Effector memory CD8-positive, alpha-beta T cell (primary cell): ENCODE measurements at places on chromosomes 4 and X.

DNA sequence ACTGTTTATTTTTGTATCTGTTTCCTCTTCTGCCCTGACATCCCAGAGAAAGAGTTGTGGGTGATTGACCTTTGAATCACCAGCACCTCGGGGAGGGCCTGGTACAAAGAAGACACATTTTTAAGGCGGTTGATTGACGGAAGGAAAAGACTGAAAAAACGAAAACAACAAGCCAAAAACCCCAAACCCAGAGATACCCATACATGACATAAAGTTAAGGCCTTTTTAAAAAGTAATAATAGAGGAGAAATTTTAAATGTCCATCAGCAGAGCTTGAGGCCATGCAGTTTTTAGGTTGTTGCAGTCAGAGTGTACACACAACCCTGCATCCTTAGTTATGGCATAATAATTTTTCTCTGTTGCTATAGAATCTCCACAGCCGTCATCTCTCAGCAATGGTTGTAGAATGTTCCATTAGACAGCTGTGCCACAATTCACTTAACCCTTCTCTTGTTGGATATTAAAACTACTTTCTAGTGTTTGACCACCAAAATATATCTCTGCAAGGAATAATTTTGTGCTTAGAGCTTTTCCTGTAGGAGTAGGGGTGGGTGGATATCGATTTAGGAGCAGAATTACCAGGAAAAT is 110.2 kb downstream of the GNL3L start:
- no peak for DNase-seq

GRCh38 chr4:141240671-141241070 is 20.0 kb downstream of the ZNF330 start:
- DNase-seq, result no peak

GRCh38 chr4:169341490-169341889 is 70.7 kb upstream of the SH3RF1 start:
- no peak for DNase-seq

DNA sequence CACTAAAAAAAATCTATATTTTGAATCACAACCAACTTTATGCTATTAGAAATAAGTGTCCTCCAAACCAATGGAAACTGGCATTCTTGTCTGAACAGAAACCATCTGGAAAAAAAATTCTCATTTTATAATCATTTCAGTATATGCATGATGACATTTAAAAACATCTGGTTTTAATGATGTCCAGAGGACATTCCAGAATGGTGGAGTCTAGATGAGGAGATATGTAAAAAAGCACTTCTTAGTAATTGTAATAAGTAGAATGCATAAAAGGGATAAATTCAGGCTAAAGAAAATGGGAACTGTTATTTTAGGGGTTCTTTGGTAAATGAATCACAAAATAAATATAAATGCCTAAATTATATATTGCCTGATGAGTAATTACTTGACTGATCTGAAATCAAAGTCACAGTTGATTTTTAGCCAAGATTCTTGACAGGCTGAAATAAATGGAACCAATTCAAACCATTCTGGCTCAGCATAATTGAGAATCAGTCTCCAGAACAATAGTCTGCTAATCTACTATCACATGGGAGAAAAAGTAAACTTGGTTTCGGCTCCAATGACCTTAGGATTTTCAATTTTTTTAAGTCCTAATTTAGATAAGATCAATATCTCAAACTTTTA is 636.6 kb downstream of the FAT4 start:
- DNase-seq, result no peak

DNA sequence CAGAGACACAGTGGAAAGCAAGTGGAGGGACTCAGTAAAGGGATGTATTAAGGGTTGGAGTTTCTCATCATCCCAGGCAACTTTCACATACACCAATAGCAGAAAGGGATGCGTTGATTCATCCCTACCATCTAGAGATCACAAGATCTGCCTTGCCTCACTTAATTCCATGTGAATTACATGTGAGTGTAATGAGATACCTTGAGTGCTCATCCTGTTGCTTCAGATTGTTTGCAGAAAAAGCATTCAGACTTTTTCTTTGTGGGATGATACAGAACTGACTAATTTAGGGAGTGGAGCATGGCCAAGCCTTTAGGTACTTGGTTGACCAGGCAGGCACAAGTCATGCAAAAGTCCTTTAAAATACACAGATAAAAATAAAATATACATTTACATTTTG is 124.8 kb upstream of the SLIT2 start:
- DNase-seq, result no peak

DNA sequence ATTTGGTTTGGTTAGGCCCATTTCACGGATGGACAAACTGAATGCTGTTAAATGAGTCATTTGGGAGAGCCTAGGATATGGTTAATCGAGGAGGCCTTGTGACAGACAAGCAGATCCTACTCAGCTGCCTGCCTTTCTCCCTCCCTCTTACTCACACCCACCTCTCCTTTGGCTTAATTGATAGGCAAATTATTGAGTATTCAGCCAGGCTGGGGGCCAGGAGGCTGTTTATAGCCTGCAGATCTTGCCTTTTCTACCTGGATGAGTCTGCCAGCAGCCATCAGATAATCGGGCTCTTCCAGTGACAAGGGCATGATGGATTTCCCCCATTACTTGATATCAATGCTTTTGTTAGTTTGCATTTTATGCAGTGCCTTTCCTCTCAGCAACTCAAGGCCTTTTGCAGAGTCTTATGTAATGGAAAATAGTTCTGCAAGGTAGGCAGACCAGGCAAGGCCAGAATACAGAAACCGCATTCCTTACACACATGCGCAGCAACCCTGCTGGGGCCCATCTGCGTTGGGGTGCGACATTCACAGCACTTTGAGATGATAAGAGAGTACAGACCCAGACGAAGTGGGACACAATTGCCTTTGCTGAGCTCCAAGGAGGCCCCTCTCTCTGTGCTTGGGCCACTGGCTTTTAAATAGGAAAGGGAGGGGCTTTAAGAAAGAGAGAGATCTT is 96.2 kb upstream of the ATP6AP2 start:
- DNase-seq, result no peak

DNA sequence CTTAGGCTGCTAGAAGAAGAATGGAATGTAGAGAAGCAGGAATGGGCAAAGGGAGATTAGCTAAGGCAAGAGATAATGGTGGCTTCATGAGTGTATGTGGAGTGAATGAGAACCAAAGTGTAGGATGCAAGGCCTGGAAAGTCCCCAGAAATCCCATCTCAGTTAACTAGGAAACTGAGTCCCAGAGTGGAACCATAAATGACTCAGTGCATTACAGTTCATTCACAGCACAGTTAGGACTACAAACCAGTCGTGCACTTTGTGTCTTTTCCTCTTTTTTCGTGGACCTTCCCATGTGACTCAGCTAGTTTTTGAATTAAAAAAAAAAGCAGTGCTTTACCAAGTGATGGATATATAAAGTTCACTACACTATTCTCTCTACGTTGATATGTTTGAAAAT is 27.7 kb upstream of the REST start:
- DNase-seq, result no peak

DNA sequence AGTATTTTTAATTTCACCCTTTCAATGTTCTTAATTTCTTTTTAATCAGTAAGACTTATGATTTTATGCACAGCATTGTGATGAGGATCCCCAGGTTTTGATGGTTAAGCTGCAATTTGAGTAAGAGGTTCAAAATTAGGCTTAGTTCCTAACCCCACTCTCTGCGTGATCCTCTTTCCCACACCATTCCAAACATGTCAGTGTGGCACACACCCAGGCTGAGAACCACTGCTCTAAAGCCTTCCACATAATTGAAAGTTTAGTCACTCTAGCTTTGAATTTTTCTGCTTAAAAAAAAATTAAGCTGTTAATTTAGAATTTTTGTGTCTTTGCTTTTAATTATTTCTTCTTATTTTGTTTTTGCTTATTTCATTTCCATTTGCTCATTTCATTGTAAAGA is 68.8 kb upstream of the SLC7A11 start:
- DNase-seq, result no peak

- DNase-seq, result no peak
Measured at GRCh38 chr4:107935246-107935645, 3.9 kb downstream of the CYP2U1 start.
